ENCODE measurements at places on chromosomes 16 and 17.

- DNase-seq: no peak
Observed at GRCh38 chr17:6163612-6164333, 93.6 kb downstream of the WSCD1 start.

- no peak for DNase-seq
Observed at GRCh38 chr17:17183744-17184143, 22.4 kb downstream of the PLD6 start.

DNA sequence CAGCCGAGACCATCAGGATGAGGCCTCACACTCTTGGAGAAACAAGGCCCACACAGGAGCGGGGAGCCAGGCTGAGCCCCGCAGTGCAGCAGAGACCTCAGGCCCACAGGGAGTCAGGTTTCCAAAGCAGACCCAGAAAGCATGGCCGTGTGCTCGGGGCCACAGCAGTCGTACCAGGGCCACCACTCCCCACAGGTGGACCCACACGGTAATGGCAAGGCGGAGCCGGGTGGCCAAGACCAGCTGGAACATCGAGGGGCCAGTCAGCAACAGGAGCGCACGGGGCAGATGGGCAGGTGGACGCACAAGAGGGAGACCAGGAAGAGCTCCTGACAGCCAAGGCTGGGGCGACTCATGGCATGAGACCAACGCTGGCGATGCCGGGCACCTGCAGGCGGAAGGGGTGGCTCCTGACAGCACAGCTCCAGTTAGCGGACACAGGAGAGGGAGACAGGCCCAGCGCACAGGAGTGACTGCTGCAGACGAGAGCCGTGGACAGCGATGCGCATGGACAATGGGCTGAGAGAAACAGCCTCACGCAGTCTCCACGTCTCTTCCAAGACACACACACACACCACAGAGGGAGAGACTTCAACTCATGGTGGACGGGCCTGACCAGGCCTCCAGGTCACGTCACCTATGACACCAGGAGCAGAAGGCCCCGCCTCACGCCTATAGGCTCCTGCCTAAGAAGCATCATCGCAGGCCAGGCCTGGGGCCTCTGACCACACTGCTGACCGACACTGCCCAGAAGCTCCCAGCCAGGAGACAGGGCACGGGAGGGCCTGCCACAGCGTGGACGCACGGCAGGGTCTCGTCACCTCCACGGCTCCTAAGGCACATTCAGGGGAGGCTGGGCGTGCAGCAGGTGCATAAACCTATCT, 58.6 kb downstream of the ZNF778 start:
- DNase-seq: no peak

- no peak for DNase-seq
Observed at GRCh38 chr16:2210386-2211365, at the start of gene BRICD5. TSS of gene BRICD5 (minus strand) at chr16:2210863. CDS start at chr16:2210833, 30 bp downstream.

DNA sequence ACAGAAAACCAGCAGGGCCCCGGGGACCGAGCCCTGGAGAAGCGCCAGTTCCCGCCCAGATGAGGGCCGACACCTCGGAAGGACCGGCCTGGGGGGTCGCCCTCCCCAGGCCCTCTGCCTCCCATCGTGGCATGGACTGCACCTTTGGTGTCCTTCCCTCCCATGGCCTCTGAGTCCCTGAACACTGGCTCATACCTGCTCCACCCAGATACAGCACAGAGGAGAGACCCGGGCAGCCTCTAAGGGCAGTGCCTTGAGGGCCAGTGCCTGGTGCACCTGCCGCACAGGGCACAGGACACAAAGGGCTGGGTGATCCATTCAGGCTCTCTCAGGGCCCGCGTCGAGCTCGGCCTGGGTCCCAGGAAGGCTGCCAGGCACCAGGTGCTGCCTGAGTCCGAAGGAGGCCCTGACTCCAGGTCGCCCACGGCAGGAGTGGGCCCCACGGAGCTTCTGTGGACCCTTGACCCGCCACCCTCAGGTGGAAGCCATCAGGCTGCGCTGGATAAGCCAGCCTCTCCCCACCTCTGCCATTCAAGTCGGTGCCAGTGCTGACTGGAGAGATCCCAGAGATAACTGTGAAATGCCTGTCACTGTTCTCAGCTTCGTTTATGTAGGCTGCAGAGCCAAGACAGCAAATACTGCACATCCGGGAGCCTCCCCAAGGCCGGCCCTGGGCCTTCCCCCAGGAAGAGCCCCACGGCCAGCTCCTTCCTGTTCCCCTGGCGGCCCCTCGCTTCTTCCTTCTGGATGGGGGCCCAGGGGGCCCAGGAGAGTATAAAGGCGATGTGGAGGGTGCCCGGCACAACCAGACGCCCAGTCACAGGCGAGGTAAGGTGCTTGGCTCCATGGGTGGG, at the start of gene ZG16B:
TSS of gene ZG16B (plus strand) at position 803 of the 854 bp plus-strand sequence. CDS start 139 bp downstream, outside the sequence.
- DNase-seq: no peak

DNA sequence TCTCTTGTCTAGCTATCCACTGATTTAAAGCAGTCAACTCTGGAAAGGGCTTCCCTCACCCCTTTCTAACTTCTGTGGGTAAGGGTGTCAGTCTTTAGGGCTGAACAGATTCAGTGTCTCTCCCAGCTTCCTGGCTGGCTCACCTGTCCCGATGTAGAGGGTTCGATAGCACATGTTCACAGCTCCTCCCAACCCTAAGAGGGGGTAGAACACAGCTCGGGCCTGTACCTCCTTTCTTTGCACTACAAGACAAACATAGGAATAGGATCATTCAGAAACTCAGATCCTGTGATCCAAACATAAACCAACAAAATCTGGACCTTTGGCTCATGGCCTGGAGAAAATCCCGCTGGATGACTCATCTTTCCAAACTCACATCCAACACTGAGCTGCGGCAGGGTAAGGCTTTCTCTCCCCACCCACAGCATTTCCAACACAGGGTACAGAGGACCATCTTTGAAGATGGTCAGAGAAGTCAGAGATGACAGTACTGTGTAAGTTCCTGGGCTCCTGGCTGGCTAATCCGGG, 5.8 kb upstream of the DHRS13 start:
- no peak for DNase-seq

DNA sequence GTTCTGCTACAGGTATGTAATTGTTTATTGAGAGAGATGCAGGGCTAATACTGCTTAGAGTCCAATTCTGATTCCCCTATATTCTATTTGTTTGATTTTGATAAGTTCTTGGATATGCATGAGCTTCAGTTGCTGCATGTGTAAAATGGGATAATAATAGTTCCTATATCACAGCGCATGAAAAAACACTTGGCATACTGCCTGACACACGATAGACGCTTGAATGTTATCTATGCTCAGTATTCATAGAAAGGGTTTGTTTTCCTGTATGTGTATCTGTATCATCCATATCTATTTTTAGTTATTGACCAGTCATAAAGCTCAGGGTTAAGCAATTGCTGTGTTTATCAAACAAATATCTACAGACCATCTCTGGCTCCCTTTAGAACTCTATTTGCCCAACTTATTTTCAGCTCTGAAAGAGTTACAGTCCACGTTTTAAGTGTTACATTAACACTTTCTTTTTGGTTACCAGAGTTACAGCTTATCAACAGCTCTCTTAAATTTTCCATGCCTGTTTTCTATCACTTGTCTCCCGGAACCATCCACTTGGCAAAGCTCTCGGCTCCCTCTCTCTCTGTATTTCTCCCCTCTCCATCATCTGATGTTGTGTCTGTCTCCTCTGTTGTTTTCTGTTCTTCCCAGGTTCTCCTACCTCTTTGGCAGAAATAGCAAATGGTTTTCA, 334.8 kb downstream of the CBLN1 start:
- no peak for DNase-seq

DNA sequence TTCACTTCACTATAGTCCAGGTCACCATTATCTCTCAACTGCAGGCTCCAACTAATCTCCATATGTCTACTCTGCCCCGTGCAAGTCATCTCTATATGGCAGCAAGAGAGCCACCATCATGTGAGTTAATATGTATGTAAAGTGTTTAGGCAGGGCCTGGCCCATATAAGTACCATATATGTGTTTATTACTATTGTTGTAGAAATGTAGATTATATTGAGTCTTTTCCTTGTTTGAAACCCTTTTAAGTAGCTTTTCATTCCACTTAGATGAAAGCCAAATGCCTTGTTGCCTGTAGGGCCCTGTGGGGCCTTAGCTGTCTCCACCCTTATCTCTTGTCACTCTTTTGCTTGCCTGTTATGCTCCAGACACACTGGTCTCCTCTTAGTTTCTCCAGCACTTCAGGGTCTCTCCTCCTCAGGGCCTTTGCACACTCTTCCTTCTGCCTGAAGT, 164.0 kb downstream of the PHKB start:
- DNase-seq: no peak

DNA sequence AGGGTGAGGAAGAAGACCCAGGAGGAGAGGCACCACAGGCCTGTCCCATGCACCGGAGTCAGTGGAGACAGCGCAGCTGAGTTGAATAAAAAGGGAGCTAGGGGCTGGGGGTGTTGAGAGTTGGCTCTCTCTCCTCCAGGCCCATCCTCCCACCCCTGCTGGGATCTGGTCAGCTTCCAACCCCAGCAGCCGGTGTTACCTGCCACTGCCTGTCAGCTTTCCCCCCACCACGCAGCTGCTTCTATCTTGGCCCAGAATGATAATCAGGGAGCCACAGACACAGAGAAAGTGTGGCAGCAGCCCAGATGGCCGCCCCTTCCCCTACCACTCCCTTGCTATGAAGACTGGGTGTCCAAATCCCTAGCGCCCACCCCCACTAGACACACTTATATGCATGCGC, 120.6 kb upstream of the RPL38 start:
- DNase-seq: no peak

DNA sequence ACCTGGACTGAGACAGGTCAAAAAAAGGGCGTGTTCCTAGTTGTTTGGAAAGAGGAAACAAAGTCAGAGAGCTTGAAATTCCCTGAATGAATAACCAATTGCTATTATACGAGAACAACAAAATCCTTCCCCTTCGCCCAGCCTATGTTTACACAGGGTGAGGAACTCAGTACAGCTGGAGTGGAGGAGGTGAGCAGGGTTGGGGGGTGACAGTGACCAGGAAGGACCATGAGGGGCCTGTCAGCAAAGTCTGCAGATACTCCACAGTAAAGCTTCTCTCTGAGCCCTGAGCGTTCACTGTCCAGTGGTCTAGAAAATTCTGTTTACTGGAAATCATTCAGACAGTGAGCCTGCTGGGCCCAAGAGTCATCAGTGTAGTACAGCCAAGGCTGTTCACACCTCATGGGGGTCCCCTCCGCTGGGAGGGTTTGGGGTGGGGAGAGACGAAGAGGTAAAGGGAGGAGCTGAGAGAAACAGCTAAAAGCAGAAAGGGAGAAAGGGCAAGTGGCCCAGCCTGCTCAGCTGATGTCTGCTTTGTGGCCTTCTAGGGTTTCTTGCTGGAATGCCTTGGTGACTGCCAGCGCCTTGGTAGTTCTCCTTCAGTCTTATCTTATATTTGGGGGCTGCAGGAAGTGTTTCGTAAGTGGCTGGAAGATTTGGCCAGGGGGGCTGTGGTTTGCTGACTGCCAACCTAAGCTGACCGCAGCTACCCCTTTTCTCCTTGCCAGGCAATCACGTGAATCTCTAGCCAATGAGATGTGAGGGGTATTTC, 5.7 kb downstream of the DUSP3 start:
- DNase-seq: no peak

Data from NCI-H526 (cell line).